ENCODE measurements at places on chromosomes 5 and 9.
A peak's percentile ranks its signal among the peaks of the same experiment; 100 is the strongest.

GRCh38 chr5:33261305-33261704 lies 179.5 kb upstream of the TARS1 start:
- peak; percentile 56 for DNase-seq

GRCh38 chr9:93187574-93187973 lies 3.6 kb downstream of the WNK2 start:
- DNase-seq, result no peak

DNA sequence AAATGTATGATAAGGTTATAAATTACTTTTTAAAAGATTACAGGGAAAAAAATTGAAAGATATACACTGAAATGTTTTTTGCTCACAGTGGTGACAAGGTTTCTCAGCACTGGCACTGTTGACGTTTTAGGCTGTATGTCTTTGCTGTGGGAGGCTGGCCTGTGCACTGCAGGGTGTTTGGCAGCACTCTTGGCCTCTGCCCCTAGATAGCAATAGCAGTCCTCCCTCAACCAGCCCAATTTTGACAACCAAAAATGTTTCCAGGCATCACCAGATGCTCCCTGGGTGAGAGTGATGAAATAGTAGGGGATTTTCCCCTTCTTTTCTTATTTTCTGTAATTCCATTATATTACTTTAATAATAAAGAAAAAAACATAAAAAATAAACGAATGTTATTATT lies 3.3 kb downstream of the CD274 start:
- DNase-seq, result peak; percentile 31

DNA sequence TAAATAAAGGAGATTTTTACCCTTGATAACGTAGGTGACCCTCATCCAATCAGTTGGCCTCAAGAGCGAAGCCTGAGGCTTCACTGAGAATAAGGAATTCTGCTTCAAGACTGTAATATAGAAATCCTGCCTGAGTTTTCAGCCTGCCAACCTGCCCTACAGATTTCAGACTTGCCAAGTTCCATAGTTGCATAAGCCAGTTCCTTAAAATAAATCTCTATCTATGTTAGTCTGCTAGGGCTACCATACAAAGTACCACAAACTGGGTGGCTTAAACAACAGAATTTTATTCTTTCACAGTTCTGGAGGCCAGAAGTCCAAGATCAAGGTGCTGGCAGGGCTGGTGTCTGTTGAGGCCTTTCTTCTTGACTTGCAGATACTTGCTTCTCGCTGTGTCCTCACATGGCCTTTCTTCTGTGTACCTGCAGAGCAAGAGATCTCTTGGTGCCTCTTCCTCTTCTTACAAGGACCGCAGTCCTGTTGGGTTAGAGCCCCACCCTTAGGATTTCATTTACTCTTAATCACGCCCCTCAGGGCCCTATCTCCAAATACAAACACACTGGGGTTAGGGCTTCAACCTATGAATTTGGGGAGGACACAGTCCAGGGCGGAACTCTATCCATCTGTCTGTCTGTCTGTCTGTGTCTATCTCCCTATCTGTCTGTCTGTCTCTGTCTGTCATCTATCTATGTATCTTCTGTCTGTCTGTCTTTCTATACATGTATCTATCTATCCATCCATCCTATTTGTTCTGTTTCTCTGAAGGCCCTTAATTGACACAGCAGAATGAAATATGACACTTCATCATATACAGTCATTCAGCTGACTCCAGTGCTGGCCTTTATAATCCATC lies 17.0 kb upstream of the CMBL start:
- peak; percentile 22 for DNase-seq

- DNase-seq, result no peak
Observed at GRCh38 chr9:2241461-2241835, 226.3 kb downstream of the SMARCA2 start.

- no peak for DNase-seq
Observed at GRCh38 chr5:179568721-179569120, 18.4 kb downstream of the RUFY1 start.

GRCh38 chr9:129100383-129101169 lies 10.0 kb downstream of the CRAT start:
- DNase-seq, result no peak

DNA sequence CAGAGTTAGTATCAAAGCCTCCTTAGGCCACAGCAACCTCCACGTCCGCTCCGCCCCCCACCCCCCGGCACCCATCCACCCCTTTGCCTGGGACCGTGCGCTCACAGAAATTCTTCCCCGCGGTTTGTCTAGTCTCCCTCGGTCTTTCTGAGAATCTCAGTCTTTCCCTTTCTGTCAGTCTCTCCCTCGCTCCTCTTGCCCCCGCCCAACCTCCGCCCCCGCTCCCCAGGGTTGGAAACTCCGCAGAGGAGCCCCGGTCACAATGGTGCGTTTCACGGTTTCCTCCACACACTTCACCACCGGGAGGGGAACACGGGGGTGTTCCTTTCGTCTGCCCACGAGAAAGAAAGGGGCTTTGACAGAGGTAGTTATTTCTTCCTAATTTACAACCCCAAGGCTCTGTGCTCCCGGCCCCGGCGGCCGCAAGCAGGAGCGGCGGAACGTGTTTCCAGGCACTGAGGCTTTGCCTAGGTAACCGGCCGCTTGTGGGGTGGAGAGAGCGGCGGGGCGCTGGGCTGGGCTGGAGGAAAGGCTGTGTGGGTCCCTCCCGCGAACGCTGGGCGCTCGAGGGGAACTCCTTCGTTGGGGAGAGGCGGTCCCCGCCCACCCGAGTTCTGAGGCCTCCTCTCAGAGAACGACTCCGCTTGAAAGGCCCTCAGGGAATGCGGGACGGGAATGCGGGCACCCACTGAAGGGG lies 2.1 kb downstream of the NR4A3 start:
- DNase-seq, result peak; percentile 74

DNA sequence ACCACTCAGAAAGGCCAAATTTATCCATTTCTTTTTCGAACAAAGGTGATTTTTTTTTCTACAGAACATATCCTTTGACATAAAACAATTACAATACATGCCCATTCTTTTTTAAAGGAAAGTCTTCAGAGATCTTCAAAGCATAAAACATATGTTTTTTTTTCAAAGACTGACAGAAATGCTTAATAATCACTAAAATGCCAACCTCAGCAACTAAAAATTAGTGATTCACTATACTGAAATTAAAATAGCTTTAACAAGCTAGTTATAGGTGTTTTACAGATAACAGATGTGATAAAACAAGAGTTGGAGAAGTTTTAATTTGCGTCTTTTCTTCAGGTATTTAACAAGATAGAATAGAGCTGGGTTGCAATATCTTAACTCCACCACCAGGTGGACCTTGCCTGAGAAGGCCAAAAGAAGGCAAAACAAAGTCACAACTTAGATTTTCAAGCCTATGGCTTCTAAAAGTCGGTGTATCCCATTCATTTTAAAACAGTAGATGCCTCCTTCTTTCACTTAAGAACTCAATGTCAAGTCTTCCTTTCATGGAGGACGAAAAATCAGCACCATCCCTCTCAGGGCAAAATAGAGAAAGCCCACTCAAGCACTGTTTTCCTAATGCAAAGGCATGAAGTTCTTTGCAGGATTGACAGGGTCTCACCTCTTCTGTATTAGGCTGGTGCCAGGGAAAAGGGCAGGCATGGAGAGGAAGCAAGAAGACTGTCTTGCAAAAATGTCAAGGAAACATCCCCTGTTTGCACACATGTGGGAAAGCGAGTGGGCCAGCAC lies 31.1 kb upstream of the CPLX2 start:
- peak; percentile 26 for DNase-seq
